ENCODE measurements at places on chromosomes 4 and X. TPM values are rescaled to one million over a fixed set of nuclear protein-coding genes. Genes with fewer than 3 reads are reported as not detected.

- DNase-seq: peak; percentile 32
Observed at GRCh38 chr4:52996261-52997131, 134.4 kb downstream of the RASL11B start.

Gene SLC10A4
- total RNA-seq: not detected

- DNase-seq: no peak
Observed at GRCh38 chr4:118848901-118849300, 13.0 kb upstream of the SEC24D start.

DNA sequence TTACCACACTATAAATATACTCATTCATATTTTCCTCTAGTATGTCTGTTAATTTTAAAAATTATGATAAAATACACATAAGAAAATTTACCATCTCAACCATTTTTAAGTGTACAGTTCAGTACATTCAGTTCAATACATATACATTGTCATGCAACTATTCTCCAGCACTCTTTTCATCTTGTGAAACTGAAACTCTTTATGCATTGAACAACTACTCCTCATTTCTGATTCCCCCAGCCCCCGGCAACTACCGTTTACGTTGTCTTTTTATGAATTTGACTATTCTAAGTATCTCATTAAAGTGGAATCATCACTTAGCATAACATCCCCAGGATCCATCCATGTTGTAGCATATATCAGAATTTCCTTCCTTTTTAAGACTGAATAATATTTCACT, 8.7 kb downstream of the SMARCAD1 start:
- DNase-seq: no peak

DNA sequence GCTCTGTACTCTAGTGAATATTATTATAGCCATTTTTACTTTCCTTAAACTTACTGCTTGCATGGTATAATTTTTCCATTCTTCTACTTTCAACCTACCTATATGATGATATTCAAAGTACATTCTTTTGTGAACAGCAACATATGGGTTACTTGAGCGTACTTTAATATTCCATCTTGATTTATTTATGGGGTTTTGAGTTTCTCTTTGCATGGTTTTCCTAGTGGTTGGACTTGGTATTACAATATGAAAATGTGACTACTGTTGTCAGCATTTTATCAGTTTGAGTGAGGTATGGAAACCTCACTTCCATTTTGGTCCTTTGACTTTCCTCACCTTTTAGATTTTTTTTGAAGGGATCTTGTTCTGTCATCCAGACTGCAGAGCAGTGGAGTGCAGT, 35.9 kb downstream of the ADGRG4 start:
- DNase-seq: no peak

GRCh38 chr4:121119715-121120114, 44.4 kb downstream of the TNIP3 start:
- no peak for DNase-seq

DNA sequence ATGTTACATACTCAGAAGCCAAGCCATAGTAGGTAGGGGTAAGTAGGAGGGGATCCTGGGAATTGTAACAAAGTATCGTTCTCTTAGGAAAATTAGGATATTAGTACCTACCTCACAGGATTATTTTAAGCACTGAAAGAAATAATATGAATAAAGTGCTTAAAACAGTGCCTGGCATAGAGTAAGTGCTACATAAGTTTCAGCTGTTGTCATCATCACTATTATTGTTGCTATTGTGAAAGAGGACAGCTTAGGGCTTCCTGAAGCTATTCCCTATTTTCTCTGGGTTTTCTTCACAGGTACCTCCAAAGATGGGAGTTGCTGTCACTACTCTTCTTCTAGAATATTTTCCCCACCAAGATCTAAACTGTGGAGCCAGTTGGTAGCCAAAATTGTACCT, 443.7 kb upstream of the FGF16 start:
- DNase-seq: no peak

Gene CLCN5
- 12.6 TPM for total RNA-seq

Gene CLDN34
- 0.26 TPM for total RNA-seq

DNA sequence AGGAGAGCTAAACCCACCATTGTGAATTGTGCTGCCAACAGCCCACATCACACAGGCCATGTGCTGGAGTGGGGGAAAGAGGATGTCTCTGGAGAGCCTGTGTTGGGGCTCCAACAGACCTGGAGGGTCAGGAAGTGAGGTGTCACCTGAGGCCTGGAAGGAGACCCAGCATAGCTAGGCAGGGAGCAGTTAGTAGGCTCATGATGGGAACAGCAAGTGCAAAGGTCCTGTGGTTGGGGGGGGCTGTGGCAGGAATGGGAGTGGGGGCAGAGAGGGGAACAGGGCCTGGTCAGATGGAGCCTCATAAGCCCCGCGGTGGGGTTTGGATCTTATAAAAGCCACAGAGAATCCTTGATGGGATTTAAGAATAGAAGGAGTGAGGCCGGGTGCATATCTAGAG, 35.9 kb upstream of the GPR78 start:
- no peak for DNase-seq

DNA sequence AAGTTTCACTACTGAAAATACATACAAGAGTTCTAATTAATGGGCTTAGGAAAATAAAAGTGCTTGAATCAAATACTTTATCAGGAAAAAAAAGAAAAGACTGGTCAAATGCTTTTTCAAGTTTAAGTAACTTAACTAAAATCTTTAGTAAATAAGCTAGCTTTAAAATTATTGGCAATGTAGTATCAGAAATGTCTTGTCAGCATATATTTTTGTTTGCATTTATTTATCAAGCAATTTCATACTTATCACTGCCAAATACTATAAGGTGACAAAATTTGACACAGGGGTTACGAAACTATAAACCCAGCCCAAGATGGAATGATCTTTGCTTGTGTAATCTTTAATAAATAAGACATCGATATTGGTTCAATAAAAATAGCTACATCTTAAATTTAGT, 31.8 kb upstream of the MAGEA4 start:
- DNase-seq: no peak

DNA sequence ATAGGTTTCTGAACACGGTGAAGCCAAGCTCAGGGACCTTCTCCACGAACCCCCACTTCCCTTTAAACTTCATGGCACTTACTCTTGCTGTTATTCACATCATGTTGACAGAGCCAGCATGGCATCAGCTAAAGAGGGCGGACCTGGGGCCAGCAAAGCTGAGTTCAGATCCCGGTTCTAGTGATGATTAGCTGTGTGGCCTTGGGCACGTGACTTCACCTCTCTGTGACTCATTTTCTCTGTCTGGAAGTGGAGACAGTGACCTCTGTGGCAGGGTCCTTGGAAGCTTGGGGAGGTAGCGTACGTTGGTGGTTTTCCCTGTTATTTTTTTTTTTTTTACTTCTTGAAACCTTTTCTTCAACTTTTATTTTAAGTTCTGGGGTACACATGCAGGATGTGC, 13.4 kb downstream of the EVC start:
- DNase-seq: no peak

Gene IL13RA1
- 47.9 TPM for total RNA-seq

Gene FGF5
- 0.32 TPM for total RNA-seq

Gene PLP2
- total RNA-seq: 20.7 TPM

Gene SYN1
- total RNA-seq: not detected

Gene GPR119
- not detected for total RNA-seq
